ENCODE measurements at places on chromosomes 7 and 10.

GRCh38 chr7:19284136-19284535 lies 138.9 kb upstream of the FERD3L start:
- no peak for DNase-seq

GRCh38 chr7:131455001-131455400 lies 101.4 kb downstream of the PODXL start:
- no peak for DNase-seq

DNA sequence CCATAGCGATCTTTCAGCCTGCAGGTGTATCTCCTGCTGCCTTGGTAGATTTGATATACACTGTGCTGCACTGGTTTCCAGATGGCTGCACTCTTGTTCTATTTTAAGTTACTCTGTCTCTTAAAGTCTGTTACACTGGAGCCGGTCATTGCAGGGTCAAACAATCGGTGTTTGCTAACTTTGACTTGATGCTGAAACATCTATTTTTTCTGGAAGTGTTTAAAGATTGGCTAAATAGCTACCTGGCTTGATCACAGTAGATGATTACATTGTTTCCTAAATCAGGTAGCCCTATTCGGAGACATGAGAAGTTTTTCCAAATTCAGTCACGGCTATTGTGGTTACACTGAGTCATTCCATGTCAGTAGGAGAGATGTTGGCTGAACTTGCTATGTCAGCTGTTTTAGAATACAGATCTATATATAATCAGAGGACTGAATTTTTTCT lies 574.8 kb downstream of the ETV1 start:
- DNase-seq: no peak

DNA sequence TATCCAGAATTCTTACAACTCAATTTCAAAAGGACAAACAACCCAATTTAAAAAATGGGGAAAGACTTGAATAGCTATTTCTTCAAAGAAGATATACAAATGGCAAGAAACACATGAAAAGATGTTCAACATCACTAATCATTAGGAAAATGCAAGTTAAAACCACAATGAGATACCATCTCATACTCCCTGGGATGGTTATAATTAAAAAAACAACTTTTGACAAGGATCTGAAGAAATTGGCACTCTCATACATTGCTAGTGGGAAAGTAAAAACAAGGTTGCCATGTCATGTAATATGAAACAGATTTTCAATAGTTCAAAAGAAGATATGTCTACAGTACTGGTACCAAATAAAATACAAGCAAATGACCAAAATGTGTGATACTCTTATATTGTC lies 9.0 kb downstream of the OAT start:
- no peak for DNase-seq

GRCh38 chr10:131724169-131724545 lies 176.7 kb upstream of the PPP2R2D start:
- DNase-seq: no peak

DNA sequence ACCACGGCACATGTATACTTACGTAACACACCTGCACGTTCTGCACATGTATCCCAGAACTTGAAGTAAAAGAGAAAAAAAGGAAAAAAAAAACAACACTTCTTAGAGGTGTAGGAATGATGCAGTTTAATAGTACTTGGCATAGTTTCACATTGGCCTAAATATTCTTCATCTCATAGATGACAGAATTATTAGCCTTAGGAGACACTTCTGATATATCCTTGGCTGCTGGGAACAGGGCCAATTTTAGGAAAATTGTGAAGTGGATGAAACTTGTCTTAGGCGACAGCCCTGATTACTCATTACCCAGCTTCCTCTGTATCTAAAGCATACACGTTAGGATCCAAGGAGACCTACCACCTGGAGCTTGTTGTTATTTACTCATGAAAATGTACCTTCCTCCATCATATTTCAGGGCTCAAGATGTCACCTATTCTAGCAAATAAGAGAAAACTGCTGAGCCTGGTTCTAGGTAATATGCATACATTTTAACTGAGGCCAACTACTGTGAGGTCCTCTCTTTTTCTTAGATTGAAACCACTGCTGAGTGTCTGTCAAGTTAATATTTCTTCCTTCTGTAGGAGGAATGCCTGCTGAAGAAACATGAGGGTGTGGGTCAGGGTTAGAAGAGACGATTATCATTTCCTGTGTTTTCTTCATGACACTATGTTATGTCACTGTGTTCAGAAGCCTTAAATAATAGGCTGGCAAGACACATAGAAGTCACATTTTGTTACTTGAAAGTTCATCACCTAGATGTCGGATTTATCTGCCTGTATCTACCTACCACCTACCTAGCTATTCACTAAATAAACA lies 44.3 kb downstream of the CPED1 start:
- DNase-seq: no peak

DNA sequence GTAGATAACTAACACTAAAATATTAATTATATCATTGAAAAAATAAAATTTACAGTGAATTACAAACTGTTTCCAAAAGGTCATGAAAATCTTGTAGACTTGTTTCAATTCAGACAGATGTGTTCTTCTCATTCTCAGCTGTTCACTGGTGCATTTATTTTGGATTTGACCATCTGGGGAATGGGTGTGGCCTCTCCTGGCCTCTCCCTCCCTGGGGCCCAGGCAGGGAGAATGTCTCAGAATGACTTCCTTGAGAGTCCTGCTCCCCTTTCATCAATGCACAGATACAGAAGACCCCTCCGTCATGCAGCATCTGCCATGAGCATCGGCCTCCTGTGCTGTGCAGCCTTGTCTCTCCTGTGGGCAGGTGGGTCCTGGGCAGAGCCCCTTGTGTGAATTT lies 192.8 kb upstream of the PRSS58 start:
- no peak for DNase-seq

DNA sequence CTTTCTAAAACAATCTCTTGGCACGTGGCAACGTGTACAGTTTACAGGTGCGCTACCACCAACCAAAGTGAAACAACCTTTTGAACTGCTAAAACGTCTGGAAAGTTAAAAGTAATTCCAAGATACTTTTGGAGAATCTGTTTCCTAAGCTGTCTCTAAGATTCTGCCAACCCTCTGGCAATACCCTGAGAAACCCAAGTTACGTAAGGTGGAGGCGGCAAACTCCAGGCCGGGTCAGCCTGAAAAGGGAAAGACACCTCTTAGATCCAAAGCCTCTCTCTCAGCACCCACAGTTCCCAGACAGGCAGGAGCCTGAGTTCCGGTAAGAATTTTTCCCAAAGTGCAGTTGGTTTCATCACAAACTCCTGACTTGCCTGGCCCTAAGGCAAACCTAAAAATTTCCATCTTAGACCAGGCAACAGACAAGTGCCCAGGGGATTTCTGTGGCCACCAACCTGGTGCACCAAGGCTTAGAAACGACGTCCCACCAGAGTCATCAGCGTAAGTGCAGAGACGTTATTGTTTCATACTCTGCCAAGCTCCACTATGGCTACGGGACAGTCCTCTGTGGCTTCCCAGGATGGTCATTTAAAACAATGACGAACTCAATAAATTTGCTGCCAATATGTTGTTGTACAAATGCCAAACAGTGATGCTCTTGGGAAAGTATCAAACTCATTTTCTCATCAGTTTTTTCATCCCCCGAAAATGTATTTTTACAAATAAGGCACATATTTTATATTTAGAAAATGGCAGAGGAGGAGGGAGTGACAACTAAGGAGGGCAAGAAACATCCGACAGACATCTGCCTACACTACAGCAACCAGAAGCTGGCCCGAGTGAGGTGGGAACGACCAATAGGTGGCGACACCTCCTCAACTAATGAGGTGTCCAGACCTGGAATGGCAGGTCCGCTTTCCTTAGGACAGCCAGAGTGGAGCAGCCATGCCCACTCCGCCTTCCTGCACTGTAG lies 205.8 kb upstream of the FRMD4A start:
- no peak for DNase-seq

- DNase-seq: no peak
Observed at GRCh38 chr7:38122501-38122900, 55.5 kb upstream of the STARD3NL start.

DNA sequence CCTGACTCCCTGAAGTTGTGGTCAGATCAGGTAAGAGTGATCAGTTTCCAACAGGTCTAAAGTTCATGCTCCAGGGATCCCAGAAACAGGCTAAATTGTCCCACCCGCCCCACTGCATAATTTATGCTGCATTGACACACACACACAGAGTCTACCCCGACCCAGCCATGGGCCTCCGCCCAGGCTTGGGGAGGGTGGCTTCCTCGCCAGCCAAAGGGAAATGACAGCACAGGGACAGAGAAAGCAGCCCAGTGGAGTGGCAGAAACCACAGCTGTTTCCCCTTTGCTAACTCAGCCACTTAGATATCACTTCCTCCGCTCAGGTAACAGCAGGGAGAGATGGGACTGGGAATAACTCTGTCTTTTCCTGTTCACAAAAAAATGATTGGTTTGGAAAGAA lies 9.4 kb downstream of the SH3PXD2A start:
- DNase-seq: no peak

DNA sequence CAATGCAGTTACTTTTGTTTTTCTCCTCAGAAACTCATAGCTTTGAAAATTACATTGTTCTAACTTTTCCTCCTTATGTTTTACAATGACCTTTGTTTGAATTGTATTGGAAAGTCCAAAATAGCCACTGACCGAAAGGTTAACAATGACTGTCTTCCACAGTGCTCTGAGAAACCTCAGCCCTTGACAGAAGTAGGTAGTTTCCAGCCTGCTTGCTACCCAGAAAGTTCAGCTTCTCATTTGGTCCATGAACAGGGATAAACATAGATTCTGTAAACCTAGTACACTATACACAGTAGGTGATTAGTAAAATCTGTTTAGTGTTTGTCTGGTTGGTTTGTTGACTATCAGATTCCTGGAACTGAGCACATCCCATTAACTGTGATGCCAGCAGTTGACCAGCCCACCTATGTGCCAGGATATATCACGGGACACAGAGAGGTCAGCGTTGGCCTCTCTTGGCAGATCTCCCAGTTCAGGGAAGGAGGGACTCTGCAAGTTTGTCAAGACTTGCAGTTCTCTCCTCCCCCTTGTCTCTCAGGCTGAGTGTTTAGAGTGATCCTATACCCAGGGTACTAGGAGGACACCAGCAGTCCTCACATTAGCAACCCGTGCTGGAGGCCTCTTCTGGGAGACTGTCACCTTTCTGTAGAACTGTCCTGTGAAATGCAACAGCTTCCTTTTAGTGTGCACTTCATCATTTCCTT lies 297.6 kb downstream of the ARHGAP12 start:
- no peak for DNase-seq

DNA sequence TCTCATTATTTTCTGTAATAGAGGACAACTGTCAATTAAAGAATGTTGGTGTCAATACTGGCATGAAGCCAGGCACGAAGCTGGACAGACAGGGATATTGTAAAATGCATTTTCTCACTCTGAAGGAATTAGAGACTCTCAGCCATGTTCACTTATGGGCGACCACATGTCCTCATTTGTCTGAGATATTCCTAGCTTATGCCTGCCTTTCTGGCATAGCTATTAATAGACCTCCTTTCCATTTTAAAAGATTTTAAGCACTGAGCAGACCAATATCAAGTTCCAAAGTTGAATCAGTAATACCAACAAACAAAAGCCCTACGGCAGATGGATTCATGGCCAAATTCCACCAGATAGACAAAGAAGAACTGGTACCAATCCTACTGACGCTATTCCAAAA lies 589.9 kb downstream of the GRM8 start:
- DNase-seq: no peak

GRCh38 chr10:71820966-71821365 lies 30.1 kb downstream of the PSAP start:
- no peak for DNase-seq

- no peak for DNase-seq
Observed at GRCh38 chr10:101405001-101405400, 51.0 kb downstream of the BTRC start.

DNA sequence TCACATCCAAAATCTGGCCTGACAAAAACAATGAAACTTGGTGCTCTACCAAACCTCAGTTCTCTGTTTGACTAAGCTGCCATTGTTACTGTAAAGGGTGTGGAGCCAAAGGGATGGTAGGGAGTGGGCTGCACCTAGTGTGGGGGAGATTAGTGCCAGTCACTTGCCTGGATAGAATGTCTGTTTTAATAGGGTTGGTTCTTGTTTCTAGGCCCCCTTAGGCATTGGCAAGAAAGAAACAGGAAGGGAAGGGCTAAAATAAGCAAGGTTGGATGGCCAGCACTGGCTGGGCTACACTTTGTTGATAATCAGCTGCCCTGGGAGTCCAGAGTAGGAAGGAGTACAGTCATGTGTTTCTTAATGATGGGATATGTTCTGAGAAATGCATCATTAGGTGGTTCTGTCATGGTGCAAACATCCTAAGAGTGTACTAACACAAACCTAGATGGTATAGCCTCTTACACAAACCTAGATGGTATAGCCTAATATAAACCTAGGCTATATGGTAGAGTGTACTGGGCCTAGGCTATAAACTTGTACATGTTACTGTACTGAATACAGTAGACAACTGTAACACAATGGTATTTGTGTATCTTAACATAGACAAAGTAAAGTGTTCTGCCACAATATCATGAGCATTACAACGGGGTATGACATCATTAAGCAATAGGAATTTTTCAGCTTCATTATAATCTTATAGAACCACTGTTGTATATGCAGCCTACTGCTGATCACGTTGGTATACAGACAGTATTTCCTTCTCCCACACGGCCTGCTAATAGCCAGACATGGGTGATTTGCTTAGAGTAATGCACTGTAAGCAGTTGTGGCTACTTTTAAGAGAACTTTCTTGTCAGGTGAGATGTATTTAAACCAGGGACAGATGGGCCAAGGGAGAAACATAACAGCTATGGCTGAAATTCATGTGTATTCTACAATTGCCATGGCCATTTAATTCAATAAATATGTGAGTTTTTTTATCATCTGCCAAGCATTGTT lies 15.4 kb downstream of the BBIP1 start:
- DNase-seq: no peak

DNA sequence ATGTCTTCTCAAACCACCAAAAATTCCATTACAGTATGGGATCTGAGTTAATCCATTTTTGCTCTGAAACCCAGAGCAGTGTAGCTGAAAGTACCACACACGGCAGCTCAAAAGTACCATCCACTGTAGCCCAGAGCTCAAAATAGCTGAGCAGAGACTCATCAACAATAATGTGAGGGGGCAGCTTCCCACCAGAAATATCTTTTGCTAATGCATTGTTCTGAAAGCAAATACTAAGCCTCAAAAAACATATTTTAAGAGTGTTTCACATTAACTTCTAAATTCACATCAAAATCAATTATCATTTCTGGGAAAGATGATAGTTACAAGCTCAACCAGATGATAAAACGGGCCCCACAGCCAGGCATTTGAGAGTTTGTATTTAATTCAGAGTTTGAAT lies 73.7 kb downstream of the ABLIM1 start:
- DNase-seq: no peak

GRCh38 chr7:74271742-74272141 lies 17.5 kb upstream of the CLIP2 start:
- no peak for DNase-seq

- no peak for DNase-seq
Observed at GRCh38 chr7:77321300-77321699, 94.8 kb downstream of the GSAP start.

GRCh38 chr10:89278900-89279392 lies 22.9 kb upstream of the IFIT2 start:
- DNase-seq: no peak

GRCh38 chr10:113180401-113181154 lies 230.5 kb downstream of the TCF7L2 start:
- no peak for DNase-seq

GRCh38 chr7:117621075-117621618 lies 141.3 kb downstream of the CFTR start:
- no peak for DNase-seq

All from activated naive CD4-positive, alpha-beta T cell (primary cell).